A549 treated with Mapracorat at 1 μM for 4 hours (cell line): ENCODE measurements at places on chromosomes 1 and 21. TPM values are rescaled to one million over a fixed set of nuclear protein-coding genes. Genes with fewer than 3 reads are reported as not detected.

GJA9 gene
- not detected in 5 replicates for total RNA-seq

ZNF683 gene
- not detected in 5 replicates for total RNA-seq

KCNJ6 gene
- total RNA-seq, result 3.1 to 4.7 TPM (median 4.0 TPM) in 5 replicates

MAP3K21 gene
- 7.4 to 9.8 TPM (median 8.9 TPM) in 5 replicates for total RNA-seq

ANKRD45 gene
- 0.08 to 0.15 TPM (median 0.10 TPM) in 5 replicates for total RNA-seq

LCE6A gene
- not detected in 5 replicates for total RNA-seq

TEDDM1 gene
- total RNA-seq, result not detected in 5 replicates

SDCCAG8 gene
- 41.3 to 55.6 TPM (median 47.7 TPM) in 5 replicates for total RNA-seq

NPHS2 gene
- total RNA-seq, result not detected in 5 replicates

TAL1 gene
- not detected in 5 replicates for total RNA-seq

C1orf52 gene
- 18.7 to 22.8 TPM (median 20.3 TPM) in 5 replicates for total RNA-seq

SHISAL2A gene
- 0.25 to 0.53 TPM (median 0.39 TPM) in 5 replicates for total RNA-seq

SLAMF6 gene
- total RNA-seq, result not detected in 5 replicates

RBBP4 gene
- total RNA-seq, result 66.7 to 82.1 TPM (median 76.6 TPM) in 5 replicates

CLIC6 gene
- total RNA-seq, result 0.03 to 0.06 TPM (median 0.05 TPM) in 4 of 5 replicates, not detected in the other

INKA2 gene
- total RNA-seq, result 2.2 to 2.7 TPM (median 2.3 TPM) in 5 replicates

ARTN gene
- total RNA-seq, result 0.14 to 0.61 TPM (median 0.35 TPM) in 5 replicates

VANGL2 gene
- 0.57 to 0.82 TPM (median 0.79 TPM) in 5 replicates for total RNA-seq

SLC30A1 gene
- 20.8 to 25.0 TPM (median 24.2 TPM) in 5 replicates for total RNA-seq

OR10Z1 gene
- total RNA-seq, result not detected in 5 replicates

CMPK1 gene
- total RNA-seq, result 56.7 to 67.5 TPM (median 60.6 TPM) in 5 replicates

C1orf122 gene
- total RNA-seq, result 38.0 to 61.6 TPM (median 57.4 TPM) in 5 replicates

C1orf21 gene
- 6.5 to 14.5 TPM (median 10.0 TPM) in 5 replicates for total RNA-seq

SPRR1B gene
- total RNA-seq, result not detected in 5 replicates

ERICH3 gene
- not detected in 5 replicates for total RNA-seq

ZYG11A gene
- total RNA-seq, result 2.4 to 2.9 TPM (median 2.7 TPM) in 5 replicates

TSPAN1 gene
- 2.1 to 3.2 TPM (median 2.6 TPM) in 5 replicates for total RNA-seq

COL24A1 gene
- total RNA-seq, result 0.02 to 0.06 TPM (median 0.02 TPM) in 4 of 5 replicates, not detected in the other

FLG2 gene
- total RNA-seq, result not detected in 5 replicates

PGBD5 gene
- total RNA-seq, result 0.19 to 0.56 TPM (median 0.37 TPM) in 5 replicates
